Activated naive CD8-positive, alpha-beta T cell treated with anti-CD3 and anti-CD28 coated beads for 36 hours (primary cell): ENCODE measurements at places on chromosomes 12 and 14.

- DNase-seq, result no peak
Observed at GRCh38 chr12:117921929-117922777, 46.6 kb downstream of the KSR2 start.

DNA sequence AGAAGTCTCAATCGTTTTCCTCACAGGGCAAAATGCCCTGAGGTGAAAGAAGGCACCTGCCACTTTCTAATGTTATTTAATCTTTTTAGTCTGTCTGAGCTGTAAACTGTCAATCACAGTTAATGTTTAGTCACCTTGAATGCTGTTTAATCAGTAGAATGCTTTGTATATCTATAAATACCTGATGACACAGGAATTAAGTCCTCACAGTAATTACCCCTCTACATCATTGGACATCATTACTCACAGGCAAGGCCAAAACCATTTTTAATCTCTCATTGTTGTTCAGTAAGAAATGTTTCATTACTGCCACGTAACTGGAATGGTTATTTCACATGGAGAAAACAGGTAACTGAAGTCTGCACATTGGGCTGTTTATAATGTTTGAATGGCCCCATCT, 178.8 kb downstream of the EXOC5 start:
- no peak for DNase-seq

GRCh38 chr14:68589447-68590200, 203.2 kb downstream of the ZFP36L1 start:
- DNase-seq, result no peak

DNA sequence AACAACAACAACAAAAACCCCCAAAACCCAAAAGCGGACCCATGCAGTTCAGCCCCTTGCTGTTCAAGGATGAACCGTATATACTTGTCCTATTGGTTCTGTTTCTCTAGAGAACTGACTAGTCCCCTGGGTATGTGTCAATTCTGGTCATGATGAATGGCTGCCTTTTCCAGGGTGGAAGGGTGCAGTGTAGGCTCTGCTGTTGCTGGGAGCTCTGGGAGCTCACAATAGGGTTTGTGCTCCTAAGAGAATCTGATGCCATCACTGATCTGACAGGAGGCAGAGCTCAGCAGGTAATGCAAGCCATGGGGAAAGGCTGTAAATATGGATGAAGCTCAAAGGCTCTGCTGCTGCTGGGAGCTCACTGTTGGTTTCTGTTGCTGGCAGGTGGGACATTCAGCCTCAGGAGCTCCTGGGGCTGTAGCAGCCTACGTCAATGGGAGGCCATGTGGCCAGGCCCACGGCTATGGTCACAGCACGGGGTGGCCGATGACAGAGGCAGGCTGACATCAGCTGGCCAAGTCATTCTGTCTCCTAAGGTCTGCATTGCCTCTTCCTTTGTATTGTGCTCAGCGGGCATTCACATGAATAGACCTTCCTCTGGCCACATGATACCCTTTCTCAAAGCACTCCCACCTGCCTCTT, 37.9 kb downstream of the DLK1 start:
- no peak for DNase-seq

DNA sequence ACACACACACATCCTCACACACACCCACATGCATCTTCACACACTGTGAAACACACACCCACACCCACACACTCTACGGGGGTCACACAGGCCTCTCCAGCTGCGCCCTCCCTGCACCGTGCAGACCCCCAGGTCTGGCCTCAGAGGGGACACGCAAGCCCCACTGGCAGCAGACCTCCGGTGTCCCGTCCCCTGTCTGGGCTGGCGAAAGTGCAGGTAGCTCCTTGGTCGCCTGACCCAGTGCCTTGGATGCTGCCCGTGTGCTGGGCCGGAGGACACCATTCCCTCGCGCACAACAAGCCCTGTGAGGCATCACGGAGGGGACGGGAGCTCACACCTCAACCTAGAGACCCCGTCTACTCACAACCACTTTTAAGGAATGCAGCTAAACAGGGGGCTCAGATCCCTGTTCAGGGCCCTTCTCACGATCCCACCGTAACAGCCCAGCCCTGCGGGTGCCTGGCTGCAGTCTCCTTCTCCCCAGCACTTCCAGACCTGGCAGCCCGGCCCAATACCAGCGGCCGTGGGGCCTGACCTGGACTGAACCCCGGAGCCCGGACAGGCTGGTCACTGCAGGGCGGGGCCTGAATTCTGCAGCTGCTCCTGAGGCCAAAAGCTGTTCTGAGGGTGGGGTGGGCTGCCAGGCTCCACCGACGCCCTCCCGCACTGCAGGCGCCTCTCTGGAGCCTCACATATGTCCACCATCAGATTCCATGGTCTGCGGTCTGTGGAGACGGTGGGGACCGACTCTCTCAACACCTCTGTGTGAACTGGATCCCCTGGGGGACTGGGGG, 42.1 kb upstream of the FZD10 start:
- no peak for DNase-seq

DNA sequence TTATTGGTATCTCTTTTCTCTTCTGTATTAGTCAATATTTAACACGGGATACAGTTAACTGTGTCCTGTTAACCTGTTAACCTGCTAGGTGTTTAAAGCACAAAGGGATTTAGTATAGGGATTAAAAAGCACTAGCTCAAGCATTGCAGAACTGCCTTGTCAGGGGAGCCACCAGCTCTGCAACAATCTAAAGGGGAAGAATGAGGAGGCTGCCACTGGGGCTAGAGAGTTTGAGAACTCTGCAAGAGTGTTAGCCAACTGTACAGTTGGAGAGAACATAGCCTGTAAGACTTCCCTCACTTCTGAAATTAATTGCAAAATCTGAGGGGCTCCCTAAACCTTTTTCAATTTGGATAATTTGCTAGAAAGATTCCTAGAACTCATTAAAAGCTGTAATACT, 6.5 kb upstream of the VRK1 start:
- no peak for DNase-seq

GRCh38 chr14:83255015-83255726, 1721.5 kb upstream of the SEL1L start:
- DNase-seq, result no peak

GRCh38 chr14:85873006-85873405, 343.1 kb downstream of the FLRT2 start:
- no peak for DNase-seq

DNA sequence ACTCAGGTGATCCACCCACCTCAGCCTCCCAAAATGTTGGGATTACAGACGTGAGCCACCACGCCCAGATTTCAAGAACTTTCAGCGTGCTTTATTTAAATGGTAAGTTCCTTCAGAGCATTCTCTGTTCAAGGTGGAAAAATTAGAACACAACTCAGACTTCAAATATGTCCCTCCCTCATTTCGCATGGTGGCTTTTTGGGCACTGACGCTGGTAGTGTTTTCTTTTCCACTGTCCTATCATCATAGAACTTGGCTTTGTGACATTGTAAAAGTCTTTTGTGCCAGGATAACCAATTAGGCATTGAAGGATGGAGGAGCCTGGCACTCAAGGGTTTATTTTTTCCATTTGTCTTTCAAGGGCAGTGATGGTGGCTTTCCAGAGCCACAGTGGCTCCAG, 190.8 kb downstream of the NUAK1 start:
- DNase-seq, result no peak

DNA sequence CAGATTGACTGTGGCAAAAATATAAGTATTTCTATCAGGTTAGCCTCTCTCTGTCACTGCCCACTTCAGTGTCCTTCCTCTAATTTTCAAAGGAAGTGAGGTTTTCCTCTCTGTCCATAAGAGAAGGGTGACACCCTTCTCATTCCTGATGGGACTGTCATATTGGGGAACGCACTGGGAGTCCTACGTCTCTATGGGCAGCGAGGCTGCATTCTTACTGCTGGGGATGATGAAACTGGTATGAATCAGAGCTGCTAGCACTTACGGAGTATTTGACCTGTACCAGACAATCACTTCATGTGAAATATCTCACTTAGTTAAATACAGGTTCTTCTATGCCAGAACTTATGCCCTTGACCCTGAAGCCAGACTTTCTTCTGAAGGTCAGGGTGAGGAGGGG, 436.3 kb downstream of the DPF3 start:
- DNase-seq, result no peak

- no peak for DNase-seq
Observed at GRCh38 chr12:115941362-115941761, 336.1 kb downstream of the MED13L start.

DNA sequence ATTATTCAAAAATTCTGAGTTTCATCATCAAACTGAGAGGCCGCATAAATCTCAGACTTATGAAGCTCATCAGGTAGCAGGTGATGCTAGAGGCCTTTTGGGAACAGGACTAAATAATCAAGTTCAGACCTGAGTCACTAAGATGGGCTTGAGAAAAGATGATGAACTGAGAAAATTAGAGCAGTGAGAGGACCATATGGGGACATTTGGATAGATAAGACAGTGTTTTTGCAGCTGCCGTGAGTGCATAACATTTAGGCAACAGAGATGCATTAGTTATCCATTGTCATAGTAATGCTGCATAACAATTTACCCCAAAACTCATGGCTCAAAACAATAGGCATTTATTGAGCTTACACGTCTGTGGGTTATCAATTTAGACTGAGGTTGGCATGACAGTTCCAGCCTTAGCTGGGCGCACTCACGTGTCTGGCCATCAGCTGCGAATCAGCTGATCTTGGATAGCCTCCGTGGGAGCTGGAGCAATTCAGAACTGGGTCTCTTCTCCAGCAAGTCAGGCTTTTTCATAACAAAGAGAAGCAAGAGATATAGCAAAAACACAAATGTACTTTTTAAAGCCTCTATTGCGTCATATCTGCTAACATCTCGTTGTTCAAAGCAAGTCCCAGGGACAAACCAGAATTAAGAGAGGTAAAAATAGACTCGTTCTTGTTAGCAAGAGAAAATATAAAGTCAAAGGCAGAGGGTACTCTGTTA, 72.8 kb downstream of the CAPZA3 start:
- no peak for DNase-seq

DNA sequence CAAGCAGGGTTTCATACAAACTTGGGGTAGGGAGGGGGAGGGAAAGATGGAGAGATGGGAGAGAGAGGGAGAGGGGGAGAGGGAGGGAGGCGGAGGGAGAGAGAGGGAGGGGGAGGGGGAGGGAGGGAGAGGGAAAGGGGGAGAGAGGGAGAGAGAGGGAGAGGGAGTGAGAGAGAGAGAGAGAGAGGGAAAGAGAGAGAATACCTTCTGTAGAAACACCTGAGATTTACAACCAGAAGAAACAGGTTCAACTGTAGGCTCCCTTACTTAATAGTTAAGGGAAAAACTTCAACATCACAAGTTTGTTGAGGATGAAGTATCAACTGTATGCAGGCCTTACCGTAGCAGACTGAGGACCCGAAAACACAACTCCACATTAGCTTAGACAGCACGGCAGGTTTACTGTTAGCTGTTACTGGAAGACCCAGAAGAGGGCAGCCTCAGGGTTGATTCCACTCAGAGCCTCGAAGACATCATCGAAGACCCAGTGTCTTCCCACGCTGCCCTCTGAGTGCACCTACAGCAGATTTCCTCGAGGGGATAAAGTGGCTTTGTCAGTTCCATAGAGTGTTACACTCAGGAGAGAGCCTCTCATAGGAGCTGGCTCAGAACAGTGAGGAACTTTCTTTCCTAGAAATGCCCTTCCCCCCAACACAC, 72.4 kb downstream of the NT5DC3 start:
- DNase-seq, result no peak

DNA sequence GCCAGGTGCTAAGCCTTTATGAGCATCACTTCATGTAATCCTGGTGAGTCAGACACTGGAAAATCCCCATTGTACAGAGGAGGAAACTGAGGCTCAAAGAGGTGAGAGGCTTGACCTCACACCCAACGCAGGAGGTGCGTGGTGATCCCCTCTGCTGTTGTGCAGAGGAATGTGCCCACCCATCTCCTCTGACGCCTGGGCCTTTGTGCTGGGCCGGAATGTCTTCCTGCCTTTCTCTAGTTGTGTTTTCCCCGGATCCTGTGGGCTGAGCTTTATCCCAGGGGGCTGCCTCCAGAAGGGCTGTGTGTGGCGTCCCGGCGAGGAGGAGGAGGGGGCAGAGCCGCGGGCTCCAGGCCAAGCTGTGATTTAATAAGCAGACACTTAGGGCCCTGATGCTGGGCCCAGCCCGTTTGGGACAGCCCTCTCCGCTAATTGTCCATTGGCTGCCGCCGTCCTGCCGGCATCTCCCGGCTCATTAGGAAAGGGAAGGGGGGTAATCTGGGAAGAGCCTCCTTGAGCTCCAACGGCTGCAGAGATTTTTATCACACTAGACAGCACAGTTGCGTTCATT, 653.6 kb downstream of the MED13L start:
- no peak for DNase-seq

DNA sequence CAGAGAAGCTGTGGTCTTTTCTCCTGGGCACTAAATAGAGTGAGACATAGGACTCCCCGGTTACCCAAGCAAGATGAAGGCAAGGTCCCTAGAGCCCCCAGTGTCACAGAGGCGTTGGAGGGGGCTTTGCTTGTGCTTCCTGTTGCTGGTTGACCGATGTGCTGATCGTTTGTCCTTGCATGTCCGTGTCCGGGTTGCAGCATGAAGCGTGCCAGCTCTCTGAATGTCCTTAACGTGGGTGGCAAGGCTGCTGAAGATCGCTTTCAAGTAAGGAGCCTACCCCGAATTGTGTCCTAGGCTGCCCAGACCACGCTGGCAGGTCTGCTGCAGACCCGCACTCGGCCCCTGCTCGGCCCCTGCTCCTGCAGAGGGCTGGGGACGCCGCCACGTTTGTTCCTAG, 23.1 kb downstream of the XRCC3 start:
- no peak for DNase-seq

DNA sequence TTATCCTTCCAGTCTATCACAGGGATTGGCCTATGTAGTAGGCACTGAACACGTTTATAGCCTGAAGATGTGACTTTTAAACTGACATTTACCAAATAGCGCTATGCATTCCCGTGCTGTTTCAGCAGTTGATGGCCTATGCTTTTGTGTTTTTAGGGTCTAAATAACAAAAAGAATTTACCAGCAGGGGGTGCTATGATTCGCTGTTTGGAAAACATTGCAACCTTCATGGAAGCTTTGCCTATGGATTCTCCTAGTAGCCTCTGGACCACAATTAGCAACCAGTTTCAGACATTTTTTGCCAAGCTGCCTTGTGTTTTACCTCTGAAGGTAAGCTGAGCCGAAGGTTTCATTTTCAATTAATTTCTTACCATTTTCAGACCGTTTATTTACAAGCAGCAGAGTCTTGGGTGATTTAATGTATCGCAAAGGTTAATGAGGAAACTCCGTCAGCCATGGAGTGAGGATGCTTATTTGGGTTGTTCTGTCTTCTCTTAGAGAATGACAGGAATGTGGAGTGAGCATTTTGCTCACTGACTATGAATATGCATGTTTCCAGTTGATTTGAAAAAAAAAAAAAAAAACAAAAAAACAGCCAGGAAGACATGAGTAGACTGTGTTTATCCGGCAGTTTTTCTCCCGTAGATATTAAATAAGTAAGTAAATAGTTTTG, 133.1 kb downstream of the PRIMA1 start:
- DNase-seq, result no peak

DNA sequence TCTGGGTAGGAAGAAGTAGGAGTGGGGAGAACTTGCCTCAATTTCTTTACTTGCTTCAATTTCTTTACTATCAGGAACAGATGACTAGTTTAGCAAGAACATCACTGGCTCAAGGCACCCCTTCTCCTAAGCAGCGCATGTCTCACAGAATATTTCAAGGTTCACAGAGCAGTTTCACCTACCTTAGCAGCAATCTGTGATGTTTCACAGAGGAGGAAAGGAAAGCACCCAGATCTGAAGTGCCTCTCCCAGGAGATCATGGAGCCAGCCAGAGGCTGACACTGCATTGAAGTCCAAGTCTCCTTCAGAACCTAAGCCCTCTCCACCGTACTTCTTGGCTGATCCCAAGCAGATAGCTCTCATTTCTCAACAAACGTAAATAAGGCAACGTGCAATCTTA, 118.7 kb upstream of the PCED1B start:
- no peak for DNase-seq

GRCh38 chr14:58026219-58026618, 125.8 kb downstream of the ARMH4 start:
- DNase-seq, result no peak
